ENCODE measurements at places on chromosomes 2 and 18.

DNA sequence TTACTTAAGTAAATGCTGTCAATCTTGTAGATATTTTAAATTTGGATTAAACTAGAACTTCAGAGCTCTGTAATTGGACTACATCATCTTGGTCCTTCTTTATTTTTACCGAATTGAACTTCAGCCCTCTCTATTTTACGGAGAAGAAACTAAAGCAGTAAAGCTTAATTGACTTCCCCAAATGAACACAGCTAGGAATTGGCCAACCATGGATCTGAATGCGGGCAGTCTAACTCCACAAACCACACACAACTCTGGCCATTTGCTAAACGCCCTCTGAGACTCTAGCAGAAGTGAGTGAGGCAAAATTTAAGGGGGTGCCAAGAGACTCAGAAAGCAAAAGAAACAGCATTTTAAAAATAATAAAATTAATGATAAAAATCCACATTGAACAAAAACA, 86.3 kb upstream of the KCTD1 start:
- no peak for DNase-seq

DNA sequence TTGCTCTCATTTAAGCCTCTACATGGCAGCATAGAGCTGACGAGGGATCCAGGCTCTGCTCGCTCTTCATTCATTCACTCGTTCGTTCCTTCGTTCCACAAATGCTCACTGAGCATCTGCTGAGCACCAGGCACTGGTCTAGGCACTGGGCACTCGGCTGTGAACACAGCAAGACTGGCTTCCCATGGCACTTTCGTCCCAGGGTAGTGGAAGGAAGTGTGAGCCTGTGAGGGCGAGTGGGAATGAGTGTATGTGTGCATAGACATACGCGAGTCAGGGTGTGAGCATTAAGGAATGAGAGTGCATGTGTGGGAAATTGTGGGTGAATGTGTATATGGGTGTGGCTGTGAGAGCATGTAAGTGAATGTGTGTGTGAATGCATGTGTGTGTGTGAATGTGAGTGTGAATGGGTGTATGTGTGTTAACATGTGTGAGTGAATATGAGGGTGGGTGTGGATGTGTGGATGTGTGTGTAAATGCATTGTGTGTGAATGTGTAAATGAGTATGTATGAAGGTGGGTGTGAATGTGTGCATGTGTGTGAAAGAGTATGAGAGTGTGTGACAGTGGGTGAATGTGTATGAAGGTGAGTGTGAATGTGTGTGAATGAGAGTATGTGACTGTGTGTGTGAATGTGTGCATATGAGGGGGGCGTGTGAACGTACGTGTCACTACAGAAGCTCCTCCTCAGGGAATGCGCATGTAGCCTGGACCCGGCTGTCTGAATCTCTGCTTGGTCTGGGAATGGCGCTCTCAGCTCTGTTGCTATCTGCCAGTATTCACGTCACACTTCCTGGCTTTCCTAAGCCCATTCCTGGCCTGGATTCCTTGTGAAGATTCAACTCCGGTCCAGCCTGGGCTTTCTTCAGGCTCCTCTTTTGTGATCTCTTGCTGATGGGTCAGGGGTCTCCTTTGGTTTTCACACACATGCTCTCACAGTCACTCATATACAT, 28.8 kb downstream of the SNORC start:
- DNase-seq, result no peak

DNA sequence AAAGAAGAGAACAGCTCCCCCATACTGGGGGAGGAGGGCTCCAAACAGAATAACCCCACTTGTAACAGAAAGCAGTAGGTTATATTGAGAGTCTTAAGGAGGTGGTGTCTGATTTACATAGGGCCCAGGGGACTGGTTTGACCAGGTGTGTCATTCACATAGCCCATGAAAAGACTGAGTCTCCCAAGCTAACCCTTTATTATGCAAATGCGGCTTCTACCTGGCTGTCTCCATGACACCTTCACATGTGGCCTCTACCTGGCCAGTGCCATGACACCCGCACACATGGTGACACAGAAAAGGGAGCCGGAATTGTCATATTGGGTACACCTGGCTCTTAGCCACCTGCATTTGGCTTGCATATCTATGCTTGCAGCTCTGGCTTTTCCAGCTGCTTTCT, 1057.2 kb upstream of the PIK3C3 start:
- no peak for DNase-seq

DNA sequence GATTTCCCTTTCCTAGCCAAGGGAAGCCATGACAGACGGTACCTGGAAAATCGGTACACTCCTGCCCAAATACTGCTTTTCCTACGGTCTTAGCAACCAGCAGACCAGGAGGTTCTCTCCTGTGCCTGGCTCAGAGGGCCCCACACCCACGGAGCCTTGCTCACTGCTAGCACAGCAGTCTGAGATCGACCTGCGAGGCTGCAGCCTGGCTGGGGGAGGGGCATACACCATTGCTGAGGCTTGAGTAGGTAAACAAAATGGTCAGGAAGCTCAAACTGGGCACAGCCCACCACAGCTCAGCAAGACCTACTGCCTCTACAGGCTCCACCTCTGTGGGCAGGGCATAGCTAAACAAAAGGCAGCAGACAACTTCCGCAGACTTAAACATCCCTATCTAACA, 6.8 kb upstream of the CD207 start:
- no peak for DNase-seq

DNA sequence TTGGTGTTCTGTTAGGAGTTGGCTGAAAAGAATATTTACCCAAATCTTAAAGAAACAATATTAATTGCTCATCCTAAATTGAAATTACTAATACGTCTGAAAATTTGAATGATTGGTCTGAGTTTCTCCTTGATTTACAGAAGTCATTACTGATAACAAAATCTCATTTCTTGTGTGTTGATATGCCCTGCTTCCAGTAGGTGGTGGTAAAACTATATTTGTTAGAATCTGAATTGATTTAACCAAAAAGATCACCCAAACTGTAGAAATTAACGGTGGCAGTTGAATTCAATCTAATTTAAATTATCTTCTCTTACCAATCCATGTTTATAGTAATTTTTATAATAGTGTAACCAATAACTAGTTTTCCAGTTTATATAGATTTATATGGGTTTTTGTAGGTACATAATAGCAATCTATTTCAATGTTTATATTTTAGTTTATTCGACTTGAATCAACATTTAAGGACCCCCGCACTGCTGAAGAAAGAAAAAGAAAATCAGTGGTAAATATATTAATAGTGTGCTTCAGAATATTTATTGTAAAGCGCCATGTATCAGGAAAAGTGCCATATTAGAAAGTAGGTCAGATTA, 38.3 kb downstream of the PAPOLG start:
- DNase-seq, result no peak

GRCh38 chr2:170140561-170140960, 37.4 kb upstream of the MYO3B start:
- no peak for DNase-seq

DNA sequence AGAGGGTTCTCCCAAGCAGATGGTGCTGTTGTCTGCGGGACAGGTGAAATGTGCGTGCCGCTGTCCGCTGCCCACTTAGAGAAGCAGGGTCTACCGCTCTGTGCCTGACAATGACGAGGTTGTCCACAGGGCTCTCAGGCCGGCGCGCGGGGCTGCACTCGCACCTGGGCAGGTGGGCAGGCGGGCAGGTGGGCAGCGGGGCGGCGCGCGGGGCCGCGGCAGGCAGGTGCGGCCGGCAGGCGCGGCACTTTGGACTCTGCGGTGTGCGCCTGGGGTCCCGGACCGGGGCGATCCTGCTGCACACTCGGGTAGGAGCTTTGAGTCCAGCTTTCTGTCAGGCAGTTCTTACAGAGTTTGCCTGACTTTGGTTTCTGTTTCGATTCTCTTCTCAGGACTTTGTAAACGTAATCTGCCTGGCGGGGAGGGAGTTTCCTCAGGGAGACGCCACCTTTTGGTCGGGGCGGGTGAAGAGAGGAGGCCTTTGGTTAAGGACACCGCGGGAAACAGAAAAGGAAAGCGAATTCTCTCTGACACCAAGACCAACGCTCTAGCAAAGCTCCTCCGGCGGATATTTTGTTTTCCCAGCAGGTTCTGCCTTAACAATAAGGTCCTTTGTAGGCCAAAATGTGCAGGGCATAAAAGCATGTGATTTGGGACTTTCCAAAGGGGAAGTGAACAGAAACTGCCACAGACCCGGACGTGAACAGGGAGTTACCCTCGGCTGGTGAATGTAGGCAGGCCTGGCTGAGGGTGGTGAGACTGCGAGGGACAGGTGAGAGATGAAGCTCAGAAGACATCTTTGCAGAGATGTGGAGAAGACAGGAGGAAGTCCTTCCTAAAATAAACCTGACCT, at the start of gene IFIH1:
IFIH1 (minus strand) TSS at position 357 of the 853 bp plus-strand sequence. CDS start 377 bp downstream, outside the sequence.
- DNase-seq, result peak; percentile 56

- DNase-seq, result no peak
Measured at GRCh38 chr2:138090330-138090729, 126.1 kb downstream of the HNMT start.

DNA sequence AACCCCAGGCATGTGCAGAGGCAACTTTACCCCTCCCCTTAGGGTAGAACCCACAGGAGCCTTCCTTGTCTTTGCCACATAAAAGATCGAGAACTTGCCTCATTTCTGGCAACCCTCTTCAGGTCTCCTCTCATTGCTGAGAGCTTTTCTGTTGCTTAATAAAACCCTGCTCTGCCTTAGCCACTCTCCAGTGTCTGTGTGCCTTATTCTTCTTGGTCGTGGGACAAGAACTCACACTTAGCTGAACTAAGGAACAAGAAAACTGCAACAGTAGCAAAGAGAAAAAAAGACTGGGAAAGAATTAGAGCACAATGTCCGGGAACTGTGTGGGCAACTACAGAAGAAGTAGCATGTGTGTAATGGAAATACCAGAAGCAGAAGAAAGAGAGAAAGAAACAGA, 56.2 kb upstream of the SMIM21 start:
- DNase-seq, result no peak

- DNase-seq, result no peak
Measured at GRCh38 chr18:13893418-13893760, 21.9 kb downstream of the MC2R start.

- no peak for DNase-seq
Measured at GRCh38 chr2:47283659-47284058, 119.3 kb upstream of the MSH2 start.

DNA sequence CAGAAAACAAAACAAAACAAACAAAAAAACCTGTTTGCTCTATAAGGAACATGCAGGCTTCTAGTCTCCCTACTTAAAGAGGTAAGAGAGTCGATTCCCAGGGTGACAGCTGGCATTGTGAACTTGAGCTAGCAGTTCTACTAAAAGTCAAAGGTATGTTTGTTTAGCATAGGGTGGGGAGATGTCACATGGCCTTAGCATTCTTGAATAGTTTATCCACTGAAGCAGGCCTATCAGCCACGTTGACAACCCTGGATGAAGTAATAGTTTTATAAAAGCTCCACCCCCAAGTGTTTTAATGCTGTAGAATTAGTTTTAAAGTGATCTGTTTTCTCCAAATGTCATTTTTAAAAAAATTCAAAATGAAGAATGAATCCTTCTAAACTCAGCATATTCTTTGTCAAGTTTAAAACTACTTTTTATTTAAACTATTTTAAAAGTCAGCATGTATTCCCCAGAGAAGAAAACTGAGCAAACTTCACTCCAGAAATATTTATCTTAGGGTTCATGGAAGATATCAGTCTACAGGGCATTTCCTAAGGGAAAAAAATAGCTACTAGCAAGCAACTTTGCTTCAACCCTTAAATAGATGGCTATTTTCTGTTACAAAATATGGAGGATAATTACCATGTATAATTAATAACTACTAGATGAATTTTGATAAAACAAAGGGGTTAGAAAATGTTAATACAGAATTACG, 1.7 kb downstream of the MYOM1 start:
- no peak for DNase-seq

DNA sequence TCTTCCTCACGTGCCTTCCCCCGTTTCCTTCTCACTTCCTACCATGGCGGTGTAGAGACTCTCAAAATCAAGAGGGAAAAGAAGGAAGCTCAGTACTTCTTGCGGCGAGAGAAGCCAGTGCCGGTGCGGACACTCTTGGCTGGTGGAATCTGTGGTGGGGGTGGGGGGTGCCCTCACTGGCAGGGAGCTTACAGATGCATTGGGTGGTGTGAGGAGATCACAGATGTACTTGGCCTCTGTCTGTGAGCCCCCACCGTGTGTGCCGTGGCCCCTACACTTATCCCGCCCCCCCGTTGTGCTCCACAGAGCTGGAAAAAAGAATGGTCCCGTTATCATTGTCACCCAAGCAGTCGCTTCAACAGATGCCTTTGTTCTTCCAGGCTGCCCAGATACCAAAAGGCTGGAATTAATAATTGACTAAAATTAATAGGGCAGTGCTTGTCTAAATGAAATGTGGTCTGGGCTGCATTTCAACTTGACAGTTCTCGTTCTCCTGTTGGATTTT, 79.8 kb downstream of the VAPA start:
- DNase-seq, result no peak

- no peak for DNase-seq
Measured at GRCh38 chr2:185689906-185690539, 48.6 kb upstream of the FSIP2 start.

DNA sequence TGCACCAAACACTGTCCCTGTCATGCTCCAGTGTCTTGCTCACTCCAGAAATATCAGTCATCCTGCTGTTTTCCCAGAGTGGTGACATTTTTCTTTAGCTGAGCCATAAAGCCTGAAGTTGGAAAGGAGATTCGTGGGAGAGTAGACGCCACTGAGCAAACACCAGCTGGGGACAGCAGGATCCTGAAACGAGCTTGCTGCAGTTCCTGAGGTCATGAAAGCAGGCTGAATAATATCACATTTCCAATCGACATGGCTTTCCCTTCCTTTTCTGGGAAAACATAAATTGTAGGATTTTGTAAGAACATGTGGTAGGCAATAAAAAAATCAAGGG, 276.4 kb downstream of the CDCA7 start:
- DNase-seq, result no peak

All from posterior cingulate gyrus (tissue), 11 donors.